Naive thymus-derived CD8-positive, alpha-beta T cell (primary cell): ENCODE measurements at places on chromosomes 5 and 9. TPM values are rescaled to one million over a fixed set of nuclear protein-coding genes. Genes with fewer than 3 reads are reported as not detected.
A peak's percentile ranks its signal among the peaks of the same experiment; 100 is the strongest.

The PCAT7 gene
- not detected for polyA plus RNA-seq

The SLC36A2 gene
- polyA plus RNA-seq: not detected

The ANKRD31 gene
- 0.55 TPM for polyA plus RNA-seq

The SPINK5 gene
- polyA plus RNA-seq: not detected

The TAF1L gene
- polyA plus RNA-seq: not detected

The PDE6A gene
- polyA plus RNA-seq: not detected

The ENTREP1 gene
- polyA plus RNA-seq: not detected

The TLX3 gene
- polyA plus RNA-seq: not detected

The FOXB2 gene
- not detected for polyA plus RNA-seq

DNA sequence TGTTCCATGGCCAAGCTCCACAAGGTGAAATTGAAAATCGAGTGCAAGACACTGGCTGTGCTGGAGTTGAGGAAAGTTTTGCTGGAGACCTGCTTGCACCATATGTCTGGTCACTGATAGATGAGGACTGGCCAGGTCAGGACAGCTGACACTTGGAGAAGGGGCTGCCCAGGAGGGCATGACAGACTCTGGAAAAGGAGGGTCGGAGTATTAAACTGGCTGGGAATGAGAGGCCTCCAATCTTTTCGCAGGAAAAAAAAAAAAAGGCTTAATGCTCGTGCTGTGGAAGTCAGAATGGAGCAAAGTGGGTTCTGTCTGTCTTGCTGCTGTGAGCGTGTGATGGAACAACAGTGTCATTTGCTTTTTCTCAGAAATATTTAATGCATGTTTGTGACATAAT is 5.5 kb downstream of the TENT4A start:
- DNase-seq: no peak

DNA sequence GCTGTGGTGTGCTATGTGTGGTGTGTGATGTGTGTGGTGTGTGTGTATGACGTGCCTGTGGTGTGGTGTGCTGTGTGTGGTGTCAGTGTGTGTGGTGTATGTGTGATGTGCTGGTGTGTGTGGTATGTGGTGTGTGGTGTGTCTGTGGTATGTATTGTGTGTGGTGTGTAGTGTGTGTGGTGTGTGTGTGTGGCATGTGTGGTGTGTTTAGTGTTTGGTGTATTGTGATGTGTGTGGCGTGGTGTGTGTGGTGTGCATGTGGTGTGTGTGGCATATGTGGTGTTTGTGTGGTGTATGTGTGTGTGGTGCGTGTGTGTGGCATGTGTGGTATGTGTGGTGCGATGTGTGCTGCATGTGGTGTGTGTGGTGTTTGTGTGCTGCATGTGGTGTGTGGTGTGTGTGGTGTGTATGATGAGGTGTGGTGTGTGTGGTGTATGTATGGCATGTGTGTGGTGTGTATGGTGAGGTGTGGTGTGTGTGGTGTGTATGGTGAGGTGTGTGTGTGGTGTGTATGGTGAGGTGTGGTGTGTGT is 18.3 kb upstream of the RNU6ATAC start:
- no peak for DNase-seq

DNA sequence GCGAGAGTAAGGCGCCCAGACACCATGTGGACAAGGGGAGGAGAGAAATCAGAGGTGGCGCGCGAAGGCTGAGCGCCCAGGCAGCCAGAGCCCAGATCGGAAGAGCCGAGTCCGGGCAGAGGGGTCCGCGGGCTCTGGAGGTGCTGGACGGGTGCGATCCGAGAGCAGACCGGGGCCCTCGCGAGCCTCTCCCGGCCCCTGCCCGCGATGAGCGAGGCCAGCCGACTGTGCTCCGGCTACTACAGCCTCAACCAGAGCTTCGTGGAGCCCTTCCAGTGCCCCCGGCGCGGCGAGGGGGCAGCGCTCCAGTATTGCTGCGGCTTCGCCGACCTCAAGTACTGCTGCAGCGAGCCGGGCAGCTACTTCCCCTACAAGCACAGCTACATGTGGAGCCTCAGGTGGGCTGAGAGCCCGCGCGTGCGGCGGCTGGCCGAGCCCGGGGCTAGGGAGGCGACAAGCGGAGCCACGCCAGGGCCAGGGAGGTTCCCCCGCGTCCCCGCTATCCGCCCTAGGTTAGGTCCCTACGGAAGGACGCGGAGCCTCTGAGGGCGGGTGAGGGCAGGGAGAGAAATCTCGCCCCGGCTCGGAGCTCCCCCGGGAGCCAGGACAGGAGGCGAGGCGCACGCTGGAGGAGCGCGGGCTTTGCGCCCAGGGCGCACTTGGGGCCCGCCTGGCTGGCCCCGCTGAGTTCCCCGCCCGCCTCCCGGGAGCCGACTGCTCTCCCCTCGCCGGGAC is at the start of gene SHISAL2B:
Gene SHISAL2B (plus strand): TSS at position 87 of the 735 bp plus-strand sequence. CDS start 121 bp downstream, at position 208.
- DNase-seq: no peak

DNA sequence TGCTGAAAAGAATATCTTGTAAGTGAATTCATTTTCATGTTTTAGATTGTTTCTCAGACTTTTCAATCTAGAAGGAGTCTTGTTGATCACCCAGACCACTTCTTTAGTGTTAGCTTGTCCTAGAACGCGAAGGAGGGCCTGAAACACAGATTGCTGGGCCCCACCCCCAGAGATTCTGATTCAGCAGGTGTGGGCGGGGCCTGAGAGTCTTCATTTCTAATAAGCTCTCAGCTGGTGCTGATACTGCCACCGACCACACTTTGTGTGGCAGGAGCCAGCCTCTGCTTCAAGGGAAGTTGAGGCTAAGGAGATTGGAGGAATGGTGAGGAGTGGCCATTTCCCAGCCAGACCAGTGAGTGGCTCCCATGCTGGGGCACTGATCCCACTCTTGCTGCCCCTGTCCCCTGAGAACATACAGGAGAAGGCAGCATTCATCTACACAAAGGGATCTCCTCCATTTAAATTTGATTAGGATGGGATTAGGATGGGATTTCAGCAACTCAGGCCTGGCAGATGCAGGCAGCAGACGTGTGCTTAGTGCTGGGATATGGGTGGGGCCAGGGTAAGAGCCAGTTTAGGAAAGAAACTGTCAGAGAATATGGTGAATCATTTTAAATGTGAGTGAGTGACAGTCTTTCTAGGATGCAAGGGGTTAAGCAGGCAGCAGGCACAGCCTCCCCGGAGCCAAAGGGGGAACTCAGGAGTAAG is 35.9 kb downstream of the ZNF618 start:
- no peak for DNase-seq

DNA sequence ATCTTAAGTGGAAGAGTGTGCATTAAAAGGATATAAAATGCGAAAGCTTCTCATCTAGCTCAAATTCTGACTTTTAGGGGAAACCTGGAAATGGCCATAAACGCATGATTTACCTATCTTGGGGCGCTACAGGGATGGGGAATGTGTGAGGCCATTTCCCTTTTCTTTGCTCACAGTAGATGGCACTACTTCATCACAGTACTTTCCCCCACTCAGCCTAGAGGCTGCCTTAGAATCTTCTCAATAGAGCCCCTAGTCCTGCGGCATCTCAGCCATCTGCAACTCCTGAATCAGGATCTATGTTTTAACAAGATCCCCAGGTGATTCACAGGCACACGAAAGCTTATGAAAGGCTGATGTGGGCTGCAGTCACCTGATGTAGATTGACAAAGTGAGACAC is 110.8 kb downstream of the LHFPL2 start:
- DNase-seq: no peak

- no peak for DNase-seq
Observed at GRCh38 chr9:93319992-93320500, 131.4 kb upstream of the FAM120A start.

GRCh38 chr5:68711293-68712200 is 382.3 kb upstream of the SLC30A5 start:
- DNase-seq: peak; percentile 80

- DNase-seq: no peak
Observed at GRCh38 chr5:132310141-132310834, 16.1 kb downstream of the SLC22A4 start.

GRCh38 chr5:119200795-119201194 is 129.9 kb downstream of the DMXL1 start:
- DNase-seq: no peak

GRCh38 chr5:93654676-93655075 is 71.7 kb downstream of the NR2F1 start:
- no peak for DNase-seq

DNA sequence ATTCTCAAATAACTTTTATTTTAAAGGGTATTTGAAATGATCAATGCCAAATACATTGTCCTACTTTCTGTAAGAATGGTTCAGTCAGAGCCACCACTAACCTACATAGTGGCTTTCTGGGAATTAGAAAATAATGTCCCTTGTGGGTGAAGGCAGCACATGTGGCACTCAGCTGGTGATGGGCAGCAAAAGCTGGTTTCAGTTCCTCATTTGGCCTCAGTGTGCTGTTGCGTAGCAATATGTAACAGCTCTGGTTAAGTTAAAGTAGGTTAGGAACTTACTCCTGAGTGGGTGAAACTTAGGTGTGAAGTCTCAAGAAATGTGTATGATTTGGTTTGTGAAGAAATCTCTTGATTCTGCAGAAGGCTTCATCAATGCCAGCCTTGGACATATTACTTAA is 99.6 kb upstream of the SPEF2 start:
- DNase-seq: no peak

- DNase-seq: no peak
Observed at GRCh38 chr5:124468671-124469411, 277.6 kb downstream of the ZNF608 start.

- peak; percentile 20 for DNase-seq
Observed at GRCh38 chr5:126780165-126780827, 3.4 kb downstream of the LMNB1 start.

DNA sequence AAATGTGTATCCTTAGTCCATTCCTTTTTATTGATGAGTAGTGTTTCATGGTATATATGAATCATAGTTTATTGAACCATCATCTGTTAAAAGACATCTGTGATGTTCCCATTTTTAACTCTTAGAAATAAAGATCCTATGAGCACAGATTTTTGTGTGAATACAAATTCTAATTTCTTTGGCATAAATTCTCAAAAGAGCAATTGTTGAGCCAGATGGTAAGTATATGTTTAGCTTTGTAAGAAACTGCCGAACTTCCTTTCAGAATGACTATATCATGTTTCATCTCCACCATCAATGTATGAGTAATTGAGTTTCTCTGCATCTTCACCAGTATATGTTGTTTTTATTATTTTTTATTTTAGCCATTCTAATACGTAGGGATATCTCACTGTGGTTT is 526.4 kb downstream of the CDH10 start:
- no peak for DNase-seq

DNA sequence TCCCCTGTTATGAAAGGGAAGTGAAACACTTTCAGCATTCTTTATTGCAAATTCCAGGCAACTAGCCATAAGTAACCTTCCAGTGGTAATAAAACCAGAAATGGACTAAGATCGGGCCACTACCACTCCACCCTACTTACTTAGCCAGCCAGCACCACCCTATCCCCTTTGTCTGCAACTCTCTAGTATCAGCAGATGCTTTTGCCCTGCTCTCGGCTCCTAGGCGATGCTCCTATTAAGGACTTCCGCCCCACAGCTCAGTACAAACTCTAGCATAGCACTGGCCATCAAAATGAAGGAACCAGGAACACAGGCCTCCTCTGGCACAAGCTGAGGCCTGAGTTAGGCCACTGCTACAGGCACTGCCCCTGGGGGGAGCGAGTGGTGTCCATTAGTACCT is 81.2 kb downstream of the GLDC start:
- DNase-seq: no peak

DNA sequence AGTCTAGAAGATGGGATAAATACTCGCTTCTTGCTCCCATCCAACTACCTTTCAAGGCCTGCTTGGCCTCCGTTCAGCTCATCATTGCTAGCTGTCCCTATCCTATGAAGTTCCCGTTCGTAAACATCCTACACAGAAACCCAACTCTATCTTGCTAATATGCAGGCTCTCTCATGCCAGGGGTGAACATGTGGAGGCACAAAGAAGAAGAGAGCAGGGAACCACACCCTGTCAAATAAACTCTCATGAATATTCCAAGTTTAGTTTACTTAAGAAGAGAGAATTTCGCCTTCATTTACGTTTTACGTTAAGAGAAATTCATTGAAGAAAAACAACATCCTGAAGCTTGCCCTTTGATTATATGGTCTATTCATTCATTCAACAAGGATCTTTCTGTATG is 7.9 kb upstream of the HSD17B3 start:
- no peak for DNase-seq

GRCh38 chr5:122429545-122430318 is 117.7 kb downstream of the SNCAIP start:
- no peak for DNase-seq

DNA sequence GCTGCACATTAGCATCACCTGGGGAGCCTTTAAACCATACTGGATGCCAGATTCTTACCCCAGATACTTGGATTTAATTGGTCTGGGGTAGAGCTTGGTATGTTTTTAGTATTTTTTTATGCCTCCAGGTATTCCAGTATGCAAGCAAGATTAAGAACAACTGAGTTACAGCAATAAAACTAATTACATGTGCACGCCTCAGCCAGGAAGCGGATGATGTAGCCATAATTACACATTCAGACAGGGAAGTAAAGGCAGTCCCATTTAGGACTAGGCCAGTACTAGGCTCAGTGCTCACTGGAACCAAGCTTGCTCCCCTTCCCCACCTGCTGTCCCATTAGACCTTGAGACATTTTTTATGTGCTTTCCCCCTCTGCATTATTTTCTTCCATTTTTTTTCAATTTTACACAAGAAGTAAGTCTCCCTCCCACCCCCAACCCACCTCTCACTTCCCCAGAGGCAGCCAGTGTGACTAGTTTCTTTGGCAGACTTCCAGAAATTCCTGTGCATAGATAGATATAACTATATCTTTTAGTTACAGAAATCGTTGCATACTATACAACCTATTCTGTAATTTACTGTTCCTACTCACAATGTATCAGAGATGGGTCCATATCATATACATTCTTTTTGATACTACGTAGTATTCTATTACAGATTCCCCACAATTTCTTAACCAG is 7.1 kb upstream of the GNAQ start:
- no peak for DNase-seq

- no peak for DNase-seq
Observed at GRCh38 chr5:89417515-89417914, 534.5 kb upstream of the MEF2C start.

DNA sequence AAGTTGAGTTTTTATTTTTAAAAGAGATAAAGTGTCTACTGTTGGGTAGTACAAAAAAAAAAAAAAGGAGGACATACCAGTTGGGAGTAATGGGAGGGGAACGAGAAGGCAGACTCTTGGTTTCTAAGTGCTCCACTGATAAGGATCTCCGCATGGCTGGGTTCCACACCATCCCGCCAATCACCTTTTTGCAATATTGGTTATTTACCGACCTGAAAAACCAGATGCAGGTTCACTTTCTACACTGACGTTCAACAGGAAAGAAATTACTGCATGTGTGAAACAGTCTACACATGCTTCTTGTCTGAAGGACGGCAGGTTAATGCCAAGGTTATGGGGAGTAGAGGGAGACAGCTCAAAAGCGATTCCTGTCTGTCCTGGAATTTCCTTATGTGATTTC is 75.5 kb downstream of the PTPN3 start:
- no peak for DNase-seq

- no peak for DNase-seq
Observed at GRCh38 chr9:106890608-106891007, 27.6 kb downstream of the ZNF462 start.

- DNase-seq: no peak
Observed at GRCh38 chr5:5271786-5272321, 131.7 kb downstream of the ADAMTS16 start.
